Globus pallidus (tissue), 1 donor: ENCODE measurements at places on chromosomes 3 and 15.

GRCh38 chr3:128145279-128145678 is 8.0 kb upstream of the EEFSEC start:
- peak; percentile 56 for DNase-seq

GRCh38 chr3:38039101-38039898 is at the start of gene DLEC1:
DLEC1 (plus strand) TSS chr3:38039208; CDS start chr3:38039226, 18 bp downstream.
- no peak for DNase-seq

GRCh38 chr15:85499371-85499887 is 119.0 kb downstream of the AKAP13 start:
- DNase-seq, result no peak

GRCh38 chr3:126678693-126679317 is 23.9 kb upstream of the TXNRD3 start:
- DNase-seq, result no peak

- no peak for DNase-seq
Measured at GRCh38 chr3:137988152-137988551, 21.8 kb upstream of the CLDN18 start.

DNA sequence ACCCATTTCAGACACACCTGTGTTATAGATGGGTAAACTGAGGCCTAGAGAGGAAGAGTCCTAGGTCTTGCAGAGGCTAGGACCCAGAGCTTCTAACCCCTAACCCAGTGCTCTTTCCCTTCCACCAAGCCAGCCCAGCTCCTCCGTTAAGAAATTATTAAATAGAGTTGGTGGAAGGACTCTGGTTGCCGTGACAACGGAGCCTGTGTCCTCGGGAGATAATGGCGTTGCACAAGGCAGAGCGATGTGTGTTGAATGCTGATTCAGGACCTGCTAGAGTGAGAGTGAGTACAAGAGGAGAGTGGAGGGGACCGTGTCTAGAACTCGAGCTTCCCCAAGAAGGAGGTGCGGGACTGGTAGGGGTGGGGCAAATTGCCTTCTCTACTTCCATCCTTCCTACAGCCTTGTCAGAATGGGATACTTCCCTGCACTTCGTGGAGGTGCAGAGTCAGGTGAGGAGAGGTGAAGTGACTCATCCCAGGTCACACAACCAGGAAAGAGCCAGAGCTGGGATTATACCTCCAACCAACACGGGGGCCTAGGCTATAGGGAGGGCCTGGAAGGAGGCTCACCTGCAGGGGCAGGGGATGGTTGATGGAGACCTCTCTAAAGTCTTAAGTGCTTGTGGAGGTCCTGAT is 8.6 kb downstream of the SLC6A1 start:
- DNase-seq, result peak; percentile 80

DNA sequence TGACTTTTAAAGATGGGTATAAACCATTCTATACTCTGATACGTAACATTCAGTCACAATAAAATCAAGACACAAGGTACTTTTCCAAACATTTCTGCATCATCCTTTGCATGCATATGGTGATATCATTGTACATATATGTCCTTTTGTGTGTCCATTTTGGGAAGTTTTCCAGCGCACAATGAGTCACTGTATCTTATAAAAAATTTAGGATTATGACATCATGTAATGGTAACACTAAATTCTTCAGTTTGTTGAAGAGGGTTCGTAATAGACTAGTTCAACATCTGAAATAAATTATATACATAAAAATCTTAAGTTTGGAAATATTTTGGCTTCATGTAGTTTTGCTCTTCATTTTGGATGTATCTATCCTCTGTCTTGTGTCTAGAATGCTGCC is 480.9 kb downstream of the ROBO1 start:
- DNase-seq, result no peak

GRCh38 chr15:57503911-57504598 is 87.6 kb upstream of the MYZAP start:
- no peak for DNase-seq

GRCh38 chr3:193510154-193510553 is 44.5 kb downstream of the ATP13A4 start:
- DNase-seq, result no peak

DNA sequence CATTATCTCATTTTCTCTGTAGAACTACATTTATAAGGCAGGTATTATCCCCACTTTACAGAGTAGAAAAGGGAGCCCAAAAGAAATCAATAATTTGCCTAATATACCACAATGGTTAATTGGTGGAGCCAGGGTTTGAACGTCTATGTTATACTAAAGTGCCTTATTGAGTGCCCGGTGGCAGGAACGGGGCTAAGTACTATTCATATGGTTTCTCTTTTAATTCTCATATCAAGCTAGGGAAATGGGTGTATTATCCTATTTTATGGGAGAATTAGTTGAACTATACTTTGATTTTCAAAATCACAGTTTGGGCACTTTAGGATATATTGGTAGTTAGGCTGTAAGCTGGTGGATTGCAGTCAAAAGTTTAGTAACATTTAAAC is 1.5 kb downstream of the CEP97 start:
- DNase-seq, result peak; percentile 43

DNA sequence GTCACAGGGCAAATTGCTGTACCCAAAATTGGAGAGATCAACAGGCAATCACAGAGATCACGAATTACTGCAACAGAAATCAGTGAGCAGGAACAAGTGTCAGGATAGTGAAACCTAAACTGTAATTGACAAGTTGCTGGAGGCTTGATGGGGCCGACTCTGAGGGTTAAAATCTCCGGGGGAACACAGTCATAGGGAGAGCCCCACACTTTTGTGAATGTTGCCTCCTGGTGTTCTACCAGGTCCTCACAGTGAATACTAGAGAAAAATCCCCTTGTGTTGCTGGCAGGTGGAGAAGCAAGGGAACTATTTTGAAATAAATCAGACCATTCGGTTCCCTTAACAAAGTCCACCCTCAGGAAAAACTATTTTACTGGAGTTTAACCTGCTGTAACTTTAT is 697.5 kb upstream of the CBLB start:
- no peak for DNase-seq

GRCh38 chr15:39713846-39714245 is 68.8 kb downstream of the FSIP1 start:
- DNase-seq, result no peak

- no peak for DNase-seq
Measured at GRCh38 chr15:101558221-101558941, 68.9 kb upstream of the PCSK6 start.

DNA sequence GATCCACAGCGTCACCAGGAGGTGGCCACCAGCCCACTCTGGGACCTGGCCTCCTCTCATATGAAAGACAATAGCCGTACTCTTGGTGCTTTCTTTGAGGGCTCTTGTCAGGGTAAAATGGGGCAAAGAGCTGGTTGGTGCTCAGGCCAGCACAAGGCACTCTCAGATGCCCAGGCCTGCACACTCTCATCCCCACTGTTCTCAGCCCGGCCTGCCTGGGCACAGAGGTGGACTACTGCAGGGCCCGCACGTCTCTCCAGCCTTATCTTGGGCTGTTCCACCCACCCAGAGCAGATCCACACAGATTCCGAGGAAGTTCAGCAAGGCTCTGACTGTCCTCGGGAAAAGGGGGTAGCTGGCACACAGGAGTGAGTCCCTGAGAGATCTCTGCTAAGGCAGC is 122.8 kb upstream of the PRR20G start:
- DNase-seq, result no peak

DNA sequence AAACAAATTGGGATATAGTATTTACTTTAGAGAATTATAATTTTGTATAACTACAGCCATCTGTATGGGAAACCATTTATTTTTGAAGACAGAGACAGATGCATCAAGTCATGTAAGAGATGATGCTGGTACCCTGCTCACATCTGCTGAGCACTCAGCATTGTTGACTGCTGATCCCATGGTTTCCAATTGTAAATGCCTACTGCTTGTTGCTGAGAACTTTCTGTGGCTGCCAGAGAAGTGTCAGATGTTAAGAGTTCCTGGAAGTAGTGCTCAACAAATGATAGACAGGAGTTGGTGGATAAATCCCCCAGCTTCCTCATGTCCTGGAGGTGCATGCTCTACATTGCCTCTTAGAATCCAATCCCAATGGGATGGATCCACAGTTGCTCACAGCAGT is 167.1 kb downstream of the OXSM start:
- no peak for DNase-seq

DNA sequence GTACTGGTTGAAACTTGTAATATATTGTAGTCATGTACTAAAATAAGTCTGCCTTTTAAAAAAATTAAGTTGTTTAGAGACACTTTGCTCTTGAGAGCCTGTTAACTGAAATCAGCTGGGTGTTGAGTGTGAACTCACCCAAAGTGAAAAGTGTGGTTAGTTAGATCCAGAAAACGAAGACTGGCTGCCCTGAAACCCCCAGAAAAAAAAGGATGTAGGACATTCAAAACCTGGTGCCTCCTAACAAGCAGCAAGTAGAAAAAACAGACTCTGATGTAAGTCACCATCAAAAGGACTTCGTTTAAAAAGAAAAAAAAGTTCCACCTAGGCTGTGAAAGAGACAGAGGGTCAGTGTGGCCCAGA is 40.8 kb downstream of the UMPS start:
- DNase-seq, result no peak

DNA sequence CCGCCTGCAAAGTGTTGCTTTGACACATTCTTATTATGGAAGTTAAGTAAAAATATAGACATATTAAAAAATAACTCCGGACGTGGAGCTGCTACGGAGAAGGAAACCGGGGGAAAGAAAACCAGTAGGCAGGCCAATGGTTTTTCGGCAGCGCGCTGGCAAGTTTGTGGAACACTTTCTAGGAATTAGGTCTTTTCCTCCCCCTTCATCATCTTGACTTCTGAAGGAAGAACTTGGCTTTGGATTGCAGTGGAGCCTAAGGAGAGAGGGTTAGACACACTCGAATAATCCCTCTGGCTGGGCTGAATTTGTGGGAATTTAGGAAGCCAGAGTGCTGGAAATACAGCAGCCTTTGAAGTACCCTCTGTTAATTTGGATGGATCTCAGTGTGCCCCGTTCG is 317 bp downstream of the ROBO2 start:
- DNase-seq, result no peak

- DNase-seq, result no peak
Measured at GRCh38 chr3:157067114-157067513, 92.8 kb downstream of the CCNL1 start.

GRCh38 chr3:52053307-52054304 is 2.8 kb downstream of the DUSP7 start:
- DNase-seq, result peak; percentile 72

GRCh38 chr3:148789906-148790305 is 37.7 kb upstream of the CPB1 start:
- no peak for DNase-seq

- DNase-seq, result no peak
Measured at GRCh38 chr15:34837246-34838016, 42.1 kb upstream of the ACTC1 start.

GRCh38 chr3:78529601-78530000 is 1238.2 kb downstream of the ROBO1 start:
- DNase-seq, result no peak

- no peak for DNase-seq
Measured at GRCh38 chr15:87578776-87579175, 677.8 kb downstream of the NTRK3 start.

GRCh38 chr3:154842536-154842935 is 237.6 kb upstream of the MME start:
- DNase-seq, result no peak

- no peak for DNase-seq
Measured at GRCh38 chr15:32857732-32858131, 139.9 kb downstream of the GREM1 start.

DNA sequence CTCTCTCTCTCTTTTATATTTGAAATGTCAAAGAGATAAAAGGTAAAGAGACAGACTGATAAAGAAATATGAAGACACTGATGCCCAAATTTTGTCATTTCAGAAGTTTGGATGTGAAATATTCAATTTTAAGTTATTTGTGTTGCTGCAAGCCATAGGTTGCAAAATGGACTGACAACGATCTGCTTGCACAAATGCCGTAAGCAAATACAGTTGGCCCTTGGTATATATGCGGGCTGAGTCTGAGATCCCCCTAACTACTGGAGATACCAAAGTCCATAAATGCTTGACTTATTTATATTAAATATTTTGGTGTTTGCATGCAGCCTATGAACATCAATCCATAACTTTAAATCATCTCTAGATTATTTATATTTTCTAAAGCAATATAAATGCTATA is 1459.1 kb upstream of the ALCAM start:
- DNase-seq, result no peak

GRCh38 chr3:54628888-54629441 is 298.9 kb downstream of the LRTM1 start:
- no peak for DNase-seq

GRCh38 chr3:195401943-195402342 is 40.9 kb downstream of the ACAP2 start:
- no peak for DNase-seq

DNA sequence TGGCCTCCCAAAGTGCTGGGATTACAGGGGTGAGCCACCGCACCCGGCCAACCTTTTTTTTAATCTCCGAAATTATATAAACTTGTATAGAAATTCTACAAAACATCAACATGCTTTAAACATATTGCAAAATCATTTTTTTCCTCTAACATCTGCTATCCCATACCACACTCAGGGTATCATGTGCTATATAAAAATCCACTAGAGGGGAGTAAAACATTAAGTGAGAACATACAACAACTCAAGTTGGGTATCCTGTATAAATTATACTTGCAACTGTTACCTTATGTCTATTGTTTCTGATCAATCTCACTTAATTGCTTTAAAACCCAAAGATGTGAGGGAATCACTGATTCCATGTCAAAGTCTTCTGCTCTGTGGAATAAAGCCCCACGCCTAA is 71.9 kb upstream of the FBN1 start:
- DNase-seq, result no peak

GRCh38 chr3:149085828-149086231 is 503 bp downstream of the HLTF start:
- DNase-seq, result peak; percentile 58

DNA sequence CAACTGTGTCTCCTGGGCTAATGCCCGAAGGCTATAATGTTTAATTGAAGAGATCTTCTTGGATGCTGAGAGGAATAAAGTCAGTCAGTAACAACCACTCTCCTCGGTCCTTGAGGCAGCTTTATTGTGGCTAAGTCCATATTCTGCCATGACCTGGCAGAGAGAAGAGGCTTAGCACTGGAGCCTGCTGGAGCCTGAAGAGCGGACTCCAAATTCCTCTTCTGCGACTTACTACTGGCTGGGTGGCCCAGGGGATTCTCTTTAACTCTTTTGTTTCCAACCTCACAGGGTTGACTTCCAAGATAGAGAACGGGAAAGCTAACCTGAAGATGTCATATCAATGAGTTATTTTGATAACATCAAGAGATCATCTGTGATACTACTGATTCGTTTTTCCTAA is 71.1 kb downstream of the MYO1E start:
- DNase-seq, result no peak

- DNase-seq, result no peak
Measured at GRCh38 chr15:101469520-101470288, 19.8 kb downstream of the PCSK6 start.
